ENCODE measurements at places on chromosomes 1 and 21.
A peak's percentile ranks its signal among the peaks of the same experiment; 100 is the strongest.

DNA sequence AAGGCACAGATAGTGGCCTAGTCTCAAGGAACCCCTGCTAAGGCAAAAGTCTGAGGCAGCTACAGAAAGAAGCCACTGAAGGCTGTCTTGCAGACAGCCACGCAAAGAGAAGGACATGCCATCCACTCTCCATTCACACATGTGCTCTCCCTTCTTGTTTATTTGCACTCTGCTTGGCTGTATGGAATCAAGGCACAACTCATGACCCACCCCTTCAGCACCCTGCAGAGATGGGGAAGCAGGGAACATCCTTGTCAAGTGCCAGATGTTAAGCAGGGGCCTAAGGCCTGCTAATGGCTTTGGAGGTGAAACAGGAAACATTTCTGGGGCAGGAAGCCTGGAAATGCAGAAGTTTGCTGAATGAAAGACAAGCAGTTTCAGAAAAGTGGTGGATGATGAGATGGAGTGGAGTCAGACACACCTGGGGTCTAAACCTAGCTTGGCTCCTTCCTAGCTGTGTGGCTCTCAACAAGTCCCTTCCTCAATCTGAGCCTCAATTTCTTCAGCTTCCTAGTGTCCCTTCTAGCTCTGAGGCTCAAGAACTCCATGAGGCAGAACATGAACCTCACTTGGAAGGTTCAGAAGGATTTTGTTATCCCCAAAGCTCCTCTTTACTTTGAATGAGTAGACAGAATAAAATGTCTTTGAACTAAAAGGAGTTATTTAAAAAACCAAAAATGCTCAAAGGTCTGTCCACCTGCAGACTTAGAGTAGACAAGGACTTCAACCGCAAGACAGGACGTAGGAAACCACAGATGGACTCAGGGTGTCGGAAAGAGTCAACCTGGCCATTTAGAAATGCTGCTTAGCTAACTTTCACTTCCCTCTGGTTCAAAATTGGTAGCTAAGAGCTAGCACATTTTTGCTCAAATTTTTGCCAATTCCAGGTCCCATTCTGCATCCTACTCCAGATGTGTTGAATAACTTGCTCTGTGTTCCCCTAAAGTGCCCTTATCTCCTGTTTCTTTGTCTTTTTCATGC, 283.1 kb downstream of the PLPP3 start:
- no peak for DNase-seq

GRCh38 chr1:168408884-168409283, 128.2 kb downstream of the TBX19 start:
- peak; percentile 20 for DNase-seq

DNA sequence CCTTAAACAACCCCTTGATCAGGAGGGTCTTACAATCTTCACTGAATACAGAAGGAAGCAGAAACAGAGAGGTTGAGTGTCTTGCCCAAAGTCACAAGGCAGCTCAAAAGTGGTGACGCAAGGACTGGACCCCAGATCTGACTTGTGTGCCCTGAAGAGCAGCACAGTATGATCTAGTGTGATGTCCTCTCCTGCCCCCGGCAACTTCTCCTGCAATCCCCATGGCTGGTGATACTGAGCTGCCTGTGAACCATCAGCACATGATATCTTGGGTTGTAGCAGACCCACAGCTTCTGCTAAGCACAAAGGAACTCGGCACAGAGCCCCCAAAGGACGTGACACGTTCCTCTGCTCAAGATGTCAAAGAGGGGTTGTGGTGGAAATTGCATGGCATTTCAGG, 51.2 kb upstream of the EDN2 start:
- DNase-seq: no peak

GRCh38 chr21:31804008-31804394, 68.8 kb upstream of the HUNK start:
- DNase-seq: no peak

- no peak for DNase-seq
Observed at GRCh38 chr1:91406773-91407389, 2.2 kb upstream of the HFM1 start.

GRCh38 chr1:107442551-107442950, 301.7 kb downstream of the NTNG1 start:
- DNase-seq: no peak

- DNase-seq: no peak
Observed at GRCh38 chr1:88998716-88999115, 6.3 kb upstream of the KYAT3 start.

GRCh38 chr1:78691995-78692747, 42.5 kb downstream of the IFI44 start:
- DNase-seq: no peak

DNA sequence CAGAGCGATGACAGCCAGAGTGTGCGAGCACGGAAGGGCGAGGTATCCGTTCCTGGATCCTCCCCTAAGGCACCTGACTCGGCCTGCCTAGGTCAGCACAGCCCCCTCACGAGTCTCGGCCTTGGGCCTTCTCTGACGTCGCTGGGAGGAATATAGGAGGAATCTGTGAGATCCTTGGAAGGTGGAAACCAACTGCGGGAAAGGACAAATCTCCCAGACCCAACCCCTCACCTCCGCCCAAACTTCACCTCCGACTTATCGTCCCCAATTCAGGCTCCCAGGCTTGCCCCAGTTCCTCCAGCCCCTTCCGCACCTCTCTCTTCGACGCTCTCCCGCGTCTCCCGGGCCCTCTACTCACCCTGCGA, 494 bp downstream of the APH1A start:
- no peak for DNase-seq

DNA sequence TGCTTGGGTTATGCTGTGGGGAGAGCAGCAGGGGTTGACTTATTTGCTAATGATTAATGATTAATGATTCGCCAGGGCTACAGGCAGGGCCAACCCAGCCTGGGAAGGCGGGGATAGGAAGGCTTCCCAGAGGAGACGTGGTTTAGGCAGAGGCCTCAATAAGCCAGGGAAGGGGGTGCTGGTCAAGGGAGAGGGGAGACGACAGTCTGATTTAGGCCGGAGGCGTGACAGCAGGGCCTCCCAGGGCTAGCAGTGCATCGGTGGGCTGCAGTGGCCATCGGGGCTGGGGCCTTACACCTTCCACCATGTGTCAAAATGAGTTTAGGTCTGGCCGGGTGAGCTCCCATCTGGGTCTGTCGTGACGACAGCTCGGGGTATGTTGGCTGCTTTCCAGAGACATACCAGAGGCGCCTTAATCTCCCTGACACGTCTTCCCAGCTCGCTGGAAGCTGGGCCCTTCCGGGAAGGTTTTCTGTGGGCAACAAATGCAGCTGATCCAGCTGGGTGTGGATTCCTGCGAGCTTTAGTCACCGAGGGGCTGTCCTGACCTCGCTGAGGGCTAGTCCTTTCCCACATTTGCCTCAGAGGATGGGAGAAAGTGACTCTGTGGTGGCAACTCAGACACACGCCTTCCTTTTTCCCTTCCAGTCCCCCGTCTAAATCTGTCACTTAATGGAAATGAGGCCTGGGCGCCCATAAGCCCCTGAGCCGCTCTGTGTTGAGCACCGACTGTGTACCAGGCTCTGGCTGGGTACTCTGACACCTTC, 3.7 kb upstream of the SLC1A7 start:
- no peak for DNase-seq

DNA sequence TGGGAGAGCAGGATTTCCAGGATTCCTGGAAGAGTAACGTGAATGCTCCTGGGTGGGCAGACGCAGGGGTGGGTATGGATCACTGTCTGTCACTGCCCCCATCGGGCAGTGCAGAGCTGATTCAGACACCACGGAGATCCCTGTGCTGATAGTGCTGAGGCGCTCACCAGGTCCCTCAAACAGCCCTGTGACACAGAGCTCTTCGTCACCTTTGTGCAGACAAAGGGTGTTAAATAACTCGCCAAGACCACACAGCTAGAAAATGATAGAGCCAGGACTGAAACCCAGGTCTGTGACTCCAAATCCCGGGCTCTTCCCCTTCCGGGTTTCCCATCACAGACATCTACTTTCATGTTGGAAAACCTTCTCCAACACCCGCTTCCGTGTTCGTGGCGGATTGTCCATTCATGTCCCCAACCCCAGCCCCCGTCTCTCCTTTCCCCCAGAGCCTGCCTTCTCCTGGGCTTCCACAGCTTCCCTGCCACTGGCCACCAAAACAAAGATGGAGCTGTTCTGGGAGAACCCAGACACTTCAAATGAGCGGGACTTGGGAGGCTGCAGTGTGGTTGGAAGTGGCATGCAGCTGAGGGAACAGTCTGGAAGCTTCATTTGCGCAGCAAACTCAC, 2.6 kb downstream of the EFHD2 start:
- DNase-seq: no peak

DNA sequence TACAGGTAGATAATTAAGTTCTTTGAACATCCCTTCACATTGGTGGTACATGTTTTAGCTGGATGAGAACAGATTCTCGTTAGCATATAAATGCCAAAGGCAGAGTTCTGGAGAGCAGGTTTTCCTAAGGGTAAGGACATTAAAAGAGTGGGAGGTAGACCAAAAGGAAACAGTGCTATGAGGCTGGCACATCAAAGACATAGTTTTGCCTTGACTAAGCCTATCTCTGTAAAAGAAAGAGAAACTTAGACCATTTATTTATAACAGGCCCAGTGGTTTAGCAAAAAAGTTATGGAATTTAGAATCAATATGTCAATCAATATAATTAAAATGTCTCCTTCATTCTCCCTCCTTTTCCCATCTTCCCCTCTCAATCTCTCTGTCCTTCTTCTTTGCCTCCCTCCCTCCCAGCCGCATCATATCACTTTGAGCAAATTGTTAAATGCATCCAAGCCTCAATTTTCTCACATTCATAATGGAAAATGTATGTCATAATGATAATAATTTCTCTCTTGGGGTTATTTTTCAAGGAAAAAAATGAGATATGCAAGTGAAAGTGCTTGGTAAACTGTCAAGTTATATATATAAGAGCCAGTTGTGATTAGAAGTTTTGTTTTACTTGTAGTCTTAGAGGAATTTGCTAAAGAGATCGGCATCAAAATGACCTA, 209.9 kb upstream of the SGIP1 start:
- no peak for DNase-seq

GRCh38 chr1:151720974-151721787, at the start of gene RIIAD1:
Gene RIIAD1, plus strand, starts transcription at chr1:151721522. Its CDS starts 15 bp downstream, at chr1:151721537.
- peak; percentile 47 for DNase-seq

DNA sequence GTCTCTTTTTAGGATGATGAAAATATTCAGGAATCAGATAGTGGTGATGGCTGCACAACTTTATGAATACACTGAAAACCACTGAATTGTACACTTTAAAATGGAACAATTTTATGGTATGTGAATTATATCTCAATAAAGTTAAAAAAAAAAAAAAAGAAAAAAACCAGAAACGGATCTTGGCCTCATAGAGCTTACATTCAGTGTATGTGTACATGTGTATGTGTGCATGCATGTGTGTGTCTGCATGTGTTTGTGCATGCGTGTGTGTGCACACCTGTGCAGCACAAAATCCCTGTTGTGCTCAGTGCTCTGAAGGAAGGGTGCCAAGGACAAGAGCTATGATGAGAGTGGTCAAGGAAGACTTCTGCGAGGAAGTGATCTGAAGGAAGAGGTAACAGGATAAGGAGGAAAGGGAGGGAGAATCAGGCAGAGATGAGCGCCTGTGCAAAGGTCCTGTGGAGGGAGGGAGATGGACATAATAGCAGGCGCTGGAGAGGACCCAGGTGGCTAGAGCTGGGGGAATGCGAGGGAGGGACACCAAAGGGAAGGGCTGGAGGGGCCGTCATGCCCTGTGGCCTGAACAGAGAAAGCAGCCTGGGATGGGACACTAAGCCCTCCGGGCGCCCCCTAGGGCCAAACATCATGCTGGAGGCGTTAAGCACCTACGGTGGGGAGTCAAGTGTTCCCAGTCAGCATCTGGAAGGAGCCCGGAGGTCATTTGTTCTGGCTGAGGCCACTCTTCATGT, 25.2 kb downstream of the NKAIN1 start:
- DNase-seq: no peak
